ENCODE measurements at places on chromosomes 4 and X.

GRCh38 chr4:143270256-143270838 lies 66.3 kb upstream of the GAB1 start:
- no peak for DNase-seq

GRCh38 chr4:140156529-140157171 lies 2.7 kb upstream of the MAML3 start:
- no peak for DNase-seq

- DNase-seq, result no peak
Measured at GRCh38 chrX:27863809-27864208, 56.0 kb downstream of the MAGEB10 start.

DNA sequence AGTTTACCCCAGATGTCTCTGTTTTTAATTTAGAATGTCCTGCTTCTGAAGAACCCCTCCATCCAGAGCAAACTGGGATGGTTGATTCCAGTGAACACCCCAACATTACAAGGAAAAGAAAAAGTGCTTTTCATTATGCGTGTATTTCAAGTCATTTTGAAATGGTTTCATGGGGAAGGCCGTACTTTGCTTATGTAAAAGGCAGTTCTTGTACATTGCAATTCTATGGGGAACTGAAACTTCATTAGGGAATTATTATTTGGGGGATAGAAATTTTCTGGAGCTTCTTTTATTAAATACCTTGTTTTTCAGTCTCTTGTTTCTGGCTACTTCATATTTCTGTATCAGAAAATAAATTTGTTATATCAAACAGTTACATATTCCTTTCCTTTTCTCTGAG lies 96.9 kb upstream of the ZNF518B start:
- no peak for DNase-seq

GRCh38 chr4:129346036-129346435 lies 250.1 kb downstream of the C4orf33 start:
- no peak for DNase-seq

DNA sequence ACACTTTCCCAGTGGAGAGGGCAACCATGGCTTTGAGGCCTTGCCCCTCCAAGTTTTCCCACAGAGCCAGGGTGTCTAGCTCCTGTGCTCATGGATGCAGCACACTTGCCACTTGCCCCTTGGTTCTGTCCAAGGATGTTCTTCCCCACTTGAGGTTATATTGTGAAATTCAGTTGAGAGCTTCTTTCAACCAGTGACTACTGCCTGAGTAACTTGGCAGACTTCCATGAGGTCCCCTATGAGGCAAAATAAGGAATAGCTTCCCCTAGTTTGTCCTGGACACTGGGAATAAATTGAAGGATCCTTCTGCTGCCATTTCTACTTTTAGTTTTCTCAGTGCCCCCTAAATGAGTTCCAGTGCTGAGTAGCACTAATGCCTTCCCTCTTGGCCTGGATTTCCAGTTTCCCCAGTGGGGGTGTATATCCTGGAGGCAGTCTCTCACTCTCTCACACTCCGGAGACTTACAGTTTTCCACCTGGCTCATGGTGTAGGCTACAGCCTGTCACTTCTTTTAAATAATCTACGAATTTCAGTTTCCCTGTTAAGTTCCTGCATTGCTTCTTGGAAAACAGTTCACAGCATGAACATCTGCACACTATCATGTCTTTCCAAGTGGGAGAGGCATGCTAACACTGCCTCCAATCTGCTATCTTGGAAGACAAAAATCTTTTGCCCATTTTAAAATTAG lies 36.4 kb upstream of the ADH4 start:
- no peak for DNase-seq

- DNase-seq, result no peak
Measured at GRCh38 chrX:152154050-152154449, 15.7 kb upstream of the MAGEA10 start.

- no peak for DNase-seq
Measured at GRCh38 chr4:85955620-85956292, 404.1 kb downstream of the MAPK10 start.

GRCh38 chr4:161704040-161704439 lies 459.8 kb downstream of the FSTL5 start:
- no peak for DNase-seq

DNA sequence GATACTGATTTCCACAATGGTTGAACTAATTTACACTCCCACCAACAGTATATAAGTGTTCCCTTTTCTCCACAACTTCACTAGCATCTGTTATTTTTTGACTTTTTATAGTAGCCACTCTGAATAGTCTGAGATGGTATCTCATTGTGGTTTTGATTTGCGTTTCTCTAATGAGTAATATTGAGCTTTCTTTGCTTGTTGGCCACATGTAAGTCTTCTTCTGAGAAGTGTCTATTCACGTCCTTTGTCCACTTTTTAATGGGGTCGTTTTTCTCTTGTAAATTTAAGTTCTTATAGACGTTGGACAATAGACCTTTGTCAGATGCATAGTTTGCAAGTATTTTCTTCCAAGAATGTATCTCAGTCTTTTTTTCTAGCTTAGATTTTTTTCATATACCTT lies 10.0 kb downstream of the FBXW7 start:
- DNase-seq, result no peak

- DNase-seq, result no peak
Measured at GRCh38 chrX:133749951-133750350, 235.4 kb downstream of the GPC3 start.

DNA sequence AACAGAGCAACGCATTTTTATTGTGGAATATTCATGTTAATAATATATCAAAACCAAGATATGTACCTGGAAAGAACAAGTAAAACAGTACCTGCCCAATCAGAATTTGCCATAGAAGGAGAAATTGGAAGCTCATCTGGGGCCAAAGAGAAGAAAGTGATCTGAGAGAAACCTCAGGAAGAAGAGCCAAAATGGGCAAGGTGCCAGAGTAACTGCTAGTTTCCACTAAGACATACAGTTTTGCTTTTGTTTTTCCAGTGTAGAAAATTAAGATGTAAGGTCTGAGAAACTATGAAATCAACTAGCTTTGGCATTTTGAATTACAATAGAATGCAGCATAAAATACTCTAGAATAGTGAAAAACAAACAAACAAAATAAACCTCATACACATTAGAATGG lies 2201.2 kb downstream of the ARAP2 start:
- no peak for DNase-seq

DNA sequence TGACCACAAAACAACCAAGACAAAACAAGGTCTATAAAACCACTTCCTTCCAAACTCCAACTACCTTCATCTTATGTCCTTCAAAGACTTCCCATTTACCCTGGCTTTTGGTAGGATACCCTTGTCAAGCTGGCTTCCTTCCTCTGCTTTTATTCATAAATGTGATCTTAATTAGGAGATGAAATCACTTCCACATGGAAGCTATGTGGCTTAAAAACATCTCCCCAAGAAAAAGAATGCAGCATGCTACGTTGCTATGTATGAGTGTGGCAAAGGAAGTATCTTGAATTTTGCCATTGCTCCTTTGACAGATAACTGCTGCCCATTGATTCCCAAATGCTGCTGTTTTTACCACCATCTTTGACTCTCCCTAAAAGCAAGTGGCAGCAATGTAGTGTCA lies 46.4 kb upstream of the VEGFD start:
- no peak for DNase-seq

DNA sequence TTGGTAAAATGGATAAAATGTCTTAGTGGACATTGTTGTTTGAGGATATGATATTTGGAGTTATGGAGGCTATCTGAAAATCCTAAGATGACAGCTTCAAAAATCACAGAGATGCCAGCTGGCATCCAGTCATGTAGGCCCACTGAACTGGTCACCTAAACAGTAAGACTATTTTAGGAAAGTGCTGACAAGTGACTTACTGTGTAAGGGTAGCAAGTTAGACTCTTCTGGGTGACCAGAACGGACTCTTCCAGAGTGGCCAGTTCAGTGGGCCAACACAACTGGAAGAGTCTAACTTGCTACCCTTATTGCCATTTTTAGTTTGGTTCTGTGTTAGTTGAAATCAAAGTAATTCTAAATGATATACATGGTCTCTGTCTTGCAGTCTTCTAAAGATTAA lies 61.4 kb upstream of the ATP8A1 start:
- DNase-seq, result no peak

DNA sequence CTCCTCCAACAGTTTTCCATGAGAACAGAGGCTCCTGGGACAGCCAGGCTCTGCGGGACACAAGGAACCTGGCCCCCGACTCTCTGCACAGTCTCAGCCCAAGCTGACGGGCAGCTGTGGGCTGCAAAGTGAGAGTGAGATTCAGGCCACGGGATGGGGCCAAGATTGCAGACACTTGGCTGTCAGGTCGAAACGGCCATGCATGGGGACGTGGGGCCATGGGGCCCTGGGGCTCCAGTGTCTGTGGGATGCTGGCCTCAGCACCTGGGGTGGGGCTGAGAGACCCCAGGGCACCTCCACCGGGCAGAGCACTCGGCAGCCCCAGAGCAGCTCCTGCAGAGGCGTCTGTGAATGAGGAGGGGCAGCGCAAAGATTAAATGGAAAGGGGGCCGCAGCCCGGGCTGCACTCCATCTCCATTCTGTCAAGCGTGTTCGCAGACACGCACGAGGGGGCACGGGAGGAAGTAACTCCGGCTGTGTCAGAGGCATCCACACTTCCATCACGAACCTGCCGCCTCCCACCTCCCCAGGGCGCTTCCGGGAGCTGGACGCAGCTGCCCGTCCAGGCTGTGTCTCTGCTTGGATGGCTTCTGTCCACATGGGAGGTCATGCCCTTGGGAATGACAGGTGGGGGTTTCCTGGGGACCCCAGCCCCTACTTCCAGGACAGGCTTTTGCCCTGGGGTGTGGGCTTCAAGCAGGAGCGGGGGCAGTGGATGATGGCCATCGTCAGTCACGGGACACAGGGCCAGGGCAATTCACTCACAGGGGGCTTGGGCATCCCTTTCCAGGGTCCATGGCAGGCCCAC lies 82.8 kb upstream of the NKX1-1 start:
- no peak for DNase-seq

DNA sequence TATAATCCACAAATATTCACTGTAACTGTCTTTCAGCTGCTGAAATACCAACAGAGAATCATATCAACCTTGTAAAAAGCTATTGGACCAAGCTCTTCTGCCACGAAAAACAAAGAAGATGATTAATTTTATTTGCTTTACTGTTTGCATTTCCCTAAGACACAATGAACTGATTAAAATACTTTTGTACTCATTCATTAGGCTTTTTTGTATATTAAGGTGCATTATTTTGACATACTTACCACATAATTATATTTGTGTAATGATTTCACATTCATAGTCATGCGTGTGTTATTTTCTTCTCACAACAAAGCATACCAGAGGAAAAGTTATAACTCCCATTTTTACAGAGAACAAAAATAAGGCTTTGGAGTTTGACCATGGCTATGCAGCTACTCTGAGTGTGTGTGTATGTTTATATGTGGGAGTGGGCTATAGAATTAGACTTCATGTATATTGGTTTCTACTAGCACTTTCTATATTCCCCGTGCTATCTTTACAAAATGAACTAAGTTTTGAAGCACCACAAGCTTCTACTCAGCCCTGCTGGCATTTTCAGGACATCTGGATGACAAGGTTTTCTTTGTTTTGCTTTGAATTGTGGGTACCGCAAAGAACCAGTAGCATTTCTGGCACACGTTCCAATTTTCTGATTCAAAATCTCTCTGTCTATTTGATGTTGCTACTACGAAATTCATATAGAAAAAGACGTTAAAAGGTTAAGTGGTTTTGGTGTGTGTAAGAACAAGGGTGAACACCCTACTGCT lies 11.0 kb upstream of the FGF5 start:
- no peak for DNase-seq

DNA sequence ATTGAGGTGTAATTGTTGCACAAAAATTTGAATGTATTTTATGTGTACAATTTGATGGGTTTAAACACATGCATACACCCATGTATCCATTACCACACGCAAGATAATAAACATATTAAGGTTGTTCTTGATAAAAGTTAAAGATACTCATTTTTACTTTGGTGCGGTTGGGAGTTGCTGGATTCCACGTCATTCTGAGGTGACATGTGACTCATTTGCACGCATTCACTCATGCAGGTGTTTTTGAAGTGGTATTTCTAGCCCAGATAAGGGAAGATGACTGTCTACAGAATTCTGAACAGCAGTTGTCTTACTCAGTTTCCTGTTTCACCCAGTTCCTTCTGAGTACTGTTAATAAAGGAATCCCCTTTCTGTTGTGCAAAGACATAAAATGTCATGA lies 142.0 kb downstream of the RTL3 start:
- DNase-seq, result no peak

DNA sequence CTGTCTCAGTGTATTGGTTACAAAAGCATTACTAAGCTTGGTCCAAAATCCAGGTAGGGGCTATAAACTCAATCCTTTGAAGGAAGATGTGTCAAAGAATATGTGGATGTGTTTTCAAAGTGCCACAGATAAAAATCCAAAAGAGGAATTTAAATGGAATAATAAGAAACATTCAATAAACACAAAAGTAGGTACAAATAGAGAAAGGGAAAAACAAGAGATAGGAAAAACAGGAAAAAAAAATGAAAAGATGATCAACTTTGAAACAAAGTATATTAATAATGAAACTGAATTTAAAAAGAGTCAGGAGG lies 64.0 kb downstream of the PPP4R3C start:
- no peak for DNase-seq

GRCh38 chrX:136627409-136627808 lies 20.5 kb upstream of the CD40LG start:
- no peak for DNase-seq

GRCh38 chrX:39645178-39645895 lies 452.4 kb downstream of the BCOR start:
- DNase-seq, result no peak

DNA sequence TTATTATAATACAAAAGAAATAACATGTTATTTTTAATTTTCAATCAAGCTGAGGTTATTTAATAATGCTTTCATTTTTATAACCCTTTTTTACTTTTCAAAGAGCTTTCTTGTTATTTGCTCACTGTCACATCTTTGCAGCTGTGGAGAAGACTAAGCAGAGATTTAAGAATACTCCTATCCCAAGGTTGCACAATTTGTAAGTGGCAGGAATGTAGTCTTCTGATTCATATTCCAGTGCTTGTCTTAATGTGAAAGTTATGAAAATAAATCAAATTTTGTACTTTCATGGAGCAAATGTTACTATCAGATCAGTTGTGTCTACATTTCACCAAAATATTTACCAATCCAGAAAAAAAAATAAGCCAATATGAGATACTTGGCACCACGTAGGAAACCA lies 86.6 kb downstream of the DDIT4L start:
- DNase-seq, result no peak

DNA sequence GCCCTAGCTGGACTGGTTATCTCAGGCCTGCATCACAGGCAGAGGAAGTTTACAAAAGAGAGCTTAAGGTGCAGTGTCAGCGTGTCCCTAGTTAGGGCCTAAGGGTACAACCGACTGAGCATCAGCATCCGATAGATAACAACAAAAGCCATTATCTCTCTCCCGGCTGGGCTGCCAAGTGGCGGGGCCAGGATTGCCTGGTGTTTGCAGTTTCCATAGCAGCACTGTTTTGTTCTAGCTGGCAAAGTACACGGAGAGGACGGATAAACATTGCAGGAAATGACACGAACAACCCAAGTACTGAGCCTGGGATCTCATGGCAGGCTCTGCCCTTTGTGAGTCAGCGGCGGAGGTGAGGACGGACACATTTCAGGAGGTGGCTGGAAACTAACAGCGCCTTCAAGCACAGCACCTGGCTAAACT lies 104.7 kb upstream of the NOCT start:
- DNase-seq, result no peak

All from activated CD8-positive, alpha-beta memory T cell treated with anti-CD3 and anti-CD28 coated beads, Interleukin-2, amount 50 U/mL, for 48 hours (primary cell).